Ecto neural progenitor cell (in vitro differentiated cells): ENCODE measurements at places on chromosomes 16 and 17.

- DNase-seq = no peak
Measured at GRCh38 chr16:56974549-56975300, 13.0 kb downstream of the CETP start.

DNA sequence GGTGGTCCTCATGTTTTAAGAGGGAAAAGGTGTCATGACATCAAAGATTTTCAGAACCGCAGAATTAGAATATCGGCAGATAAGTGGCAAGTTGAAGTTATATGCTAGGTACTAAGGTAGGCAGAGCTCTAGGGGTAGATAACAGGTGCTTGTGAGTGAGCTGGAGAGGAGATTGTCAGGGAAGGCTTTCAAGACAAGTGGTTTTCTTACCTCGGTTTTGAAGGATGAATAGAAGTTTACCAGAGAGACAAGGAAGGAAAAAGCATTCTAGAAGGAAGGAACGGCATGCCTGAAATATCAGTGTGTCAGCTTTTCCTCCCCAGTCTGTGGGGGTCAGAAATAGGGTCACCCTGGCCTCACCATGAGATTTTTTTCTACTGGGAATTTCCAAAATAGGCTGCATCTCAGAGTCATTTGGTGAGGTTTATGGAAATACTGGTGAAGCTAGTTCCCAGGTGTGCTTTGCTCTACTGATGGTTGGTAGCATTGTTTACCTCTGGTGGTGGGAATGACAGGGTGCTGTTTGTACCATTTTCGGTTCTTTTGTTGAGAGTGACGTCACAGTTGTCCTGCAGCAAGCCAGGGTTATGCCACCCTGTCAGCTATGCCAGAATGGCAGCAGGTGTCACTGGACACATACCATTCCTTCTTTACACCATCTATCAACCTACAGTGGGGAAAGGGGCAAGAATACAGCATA is 112.5 kb downstream of the MSI2 start:
- no peak for DNase-seq

DNA sequence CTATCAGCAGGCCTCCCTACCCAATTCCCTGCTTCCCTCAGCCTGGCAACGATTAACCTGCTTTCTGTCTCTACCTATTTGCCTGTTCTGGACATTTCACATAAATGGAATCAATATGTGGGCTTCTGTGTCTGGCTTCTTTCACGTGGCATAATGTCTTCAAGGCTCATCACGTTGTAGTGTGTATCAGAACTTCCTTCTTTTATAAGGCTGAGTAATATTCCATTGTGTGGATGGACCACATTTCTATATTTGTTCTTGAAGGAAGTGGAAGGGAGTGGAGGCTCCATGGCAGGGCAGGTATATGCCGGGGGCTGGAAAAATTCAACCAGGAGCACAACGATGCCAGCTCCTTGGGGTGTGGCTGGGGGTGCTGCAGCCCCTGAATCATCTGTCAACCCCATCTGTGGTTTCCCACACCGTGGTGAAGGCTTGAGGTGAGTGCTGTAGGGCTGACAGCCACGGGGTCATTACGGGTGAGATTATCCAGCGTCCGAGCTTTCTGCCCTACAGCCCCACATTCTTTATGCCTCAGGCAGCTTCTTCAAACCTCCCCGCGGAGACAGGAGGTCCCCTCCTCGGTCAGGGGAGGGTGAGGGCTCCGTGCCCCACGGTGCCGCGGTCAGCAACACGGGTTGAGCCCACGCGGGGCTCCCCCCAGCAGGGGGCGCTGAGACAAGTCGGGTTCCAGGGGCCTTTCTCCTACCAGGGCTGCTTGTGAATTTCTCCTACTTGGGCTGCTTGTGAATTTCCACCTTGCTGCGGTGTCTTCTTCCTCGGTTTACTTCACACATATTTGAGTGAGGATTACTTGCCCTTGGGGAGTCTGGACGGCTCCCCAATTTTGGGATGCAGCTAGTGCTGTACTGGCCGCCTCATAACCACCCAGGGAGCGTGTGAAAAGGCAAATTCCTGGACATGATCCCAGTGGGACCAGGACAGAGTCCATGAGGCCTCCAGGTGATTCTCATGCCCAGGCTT is 18.3 kb upstream of the WFIKKN2 start:
- DNase-seq = no peak

GRCh38 chr17:61627125-61627524 is 36.1 kb upstream of the NACA2 start:
- DNase-seq = no peak

- no peak for DNase-seq
Measured at GRCh38 chr17:35117984-35118383, 1.7 kb downstream of the RAD51D start.

GRCh38 chr17:5809580-5810188 is 225.4 kb upstream of the NLRP1 start:
- peak; percentile 42 for DNase-seq

GRCh38 chr17:416293-417206 is 63.9 kb upstream of the RPH3AL start:
- DNase-seq = no peak

- DNase-seq = no peak
Measured at GRCh38 chr16:3980253-3981111, 100.0 kb upstream of the CREBBP start.

GRCh38 chr16:12853972-12854371 is 47.4 kb upstream of the SHISA9 start:
- DNase-seq = no peak

- no peak for DNase-seq
Measured at GRCh38 chr17:61799812-61800484, 63.4 kb downstream of the BRIP1 start.

GRCh38 chr17:15928286-15928785 is 16.6 kb upstream of the ADORA2B start:
- no peak for DNase-seq

GRCh38 chr17:9334536-9335446 is 240.8 kb downstream of the STX8 start:
- DNase-seq = no peak

- DNase-seq = no peak
Measured at GRCh38 chr17:66678827-66679226, 156.1 kb upstream of the CACNG5 start.

- DNase-seq = no peak
Measured at GRCh38 chr16:54231919-54232318, 54.7 kb downstream of the IRX3 start.

DNA sequence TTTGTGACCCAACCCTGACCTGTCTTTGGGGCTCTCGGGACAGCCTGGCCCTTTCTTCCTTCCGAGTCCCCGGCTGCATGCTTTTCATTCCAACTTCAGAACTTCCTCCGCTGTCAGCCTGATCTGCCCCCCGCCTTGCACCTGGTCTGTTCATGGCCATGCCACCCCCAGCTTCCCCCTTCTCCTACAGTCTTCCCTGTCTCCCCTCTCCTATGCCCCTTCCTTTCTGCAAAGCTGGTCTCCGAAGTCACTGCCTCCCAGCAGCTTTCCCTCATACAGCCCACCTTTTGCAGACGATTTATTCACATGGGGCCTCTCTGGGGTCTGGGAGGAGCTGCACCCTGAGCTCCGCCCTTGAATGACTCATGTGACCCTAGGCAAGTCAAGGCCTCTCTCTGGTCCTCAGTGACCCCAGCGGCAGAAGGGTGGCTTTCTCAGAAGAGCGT is 47.1 kb upstream of the SDK2 start:
- peak; percentile 44 for DNase-seq

DNA sequence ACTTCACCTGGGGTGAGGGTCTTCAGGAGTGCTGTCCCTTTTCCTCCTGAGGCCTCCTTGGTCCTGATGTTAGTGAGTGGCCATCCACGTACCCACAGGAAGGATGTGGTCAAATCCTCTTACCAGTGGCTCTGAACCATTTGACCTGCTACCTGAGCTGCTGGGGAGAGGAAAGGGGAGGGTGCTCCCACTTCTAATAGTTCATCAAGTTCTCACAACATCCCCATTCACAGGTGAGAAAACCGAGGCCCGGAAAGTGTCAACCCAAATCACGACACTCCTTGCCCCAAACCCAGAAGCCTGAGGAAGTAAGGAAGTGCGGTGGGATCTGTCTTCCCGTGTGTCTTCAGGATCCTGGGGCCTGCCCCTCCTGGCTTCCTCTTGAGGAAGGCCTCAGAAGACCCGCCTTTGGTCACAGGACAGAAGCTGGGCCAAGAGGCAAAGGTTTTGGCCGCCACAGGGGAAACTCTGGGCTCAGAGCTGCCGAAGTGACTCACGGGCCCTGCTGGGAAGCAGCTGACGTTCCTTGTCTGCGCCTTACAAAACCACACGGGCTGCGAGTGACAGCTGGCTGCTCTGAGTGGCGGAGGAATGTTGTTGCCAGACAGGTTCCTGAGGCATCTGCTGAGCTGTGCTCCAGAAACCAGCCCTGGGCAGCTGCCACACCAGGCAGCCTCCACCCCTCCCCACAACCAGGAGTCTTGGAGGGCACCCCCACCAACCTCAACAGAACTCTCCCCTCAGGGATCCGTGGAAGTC is 13.9 kb upstream of the KIFC3 start:
- peak; percentile 77 for DNase-seq

DNA sequence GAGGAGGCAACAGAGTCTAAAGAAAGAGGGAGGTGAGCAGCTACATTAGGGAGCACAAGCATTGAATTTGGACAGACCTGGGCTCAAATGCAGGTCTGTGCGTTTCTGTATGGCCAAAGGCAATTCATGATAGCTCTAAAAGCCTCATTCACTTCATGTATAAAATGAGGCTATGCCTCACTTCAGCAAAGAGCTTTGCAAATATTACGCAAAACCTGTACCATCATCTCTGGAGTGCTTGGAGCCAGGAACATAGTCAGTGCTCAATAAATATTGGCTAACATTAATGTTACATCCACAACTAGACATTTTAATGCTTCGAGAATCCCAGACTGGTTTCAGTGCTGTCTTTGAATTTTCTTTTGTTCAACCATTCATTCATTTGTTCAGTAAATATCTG is 254.7 kb upstream of the CDH11 start:
- no peak for DNase-seq

DNA sequence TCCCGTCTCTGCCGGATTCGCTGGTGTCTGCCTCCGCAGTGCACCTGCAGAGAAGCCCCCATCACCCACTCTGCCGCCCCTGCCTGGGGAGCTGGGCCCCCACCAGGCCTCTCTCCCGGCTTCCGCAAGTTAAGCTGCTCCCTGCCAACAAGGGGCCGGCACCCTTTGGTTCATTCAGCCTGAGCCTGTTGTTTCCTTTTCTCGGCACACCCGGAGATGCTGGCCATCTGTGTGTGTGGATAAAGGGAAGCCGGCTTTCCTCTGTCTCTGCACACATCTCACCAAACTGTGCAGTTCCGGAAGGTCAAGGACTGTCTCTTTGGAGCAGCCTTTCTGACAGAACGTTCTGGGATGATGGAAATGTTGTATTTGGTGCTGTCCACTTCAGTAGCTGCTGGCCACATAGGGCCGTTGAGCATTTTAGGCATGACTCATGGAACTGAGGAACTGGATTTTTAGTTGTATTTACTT is 6.8 kb downstream of the MAPK8IP3 start:
- no peak for DNase-seq

- DNase-seq = no peak
Measured at GRCh38 chr16:87648236-87648635, 45.9 kb downstream of the JPH3 start.

DNA sequence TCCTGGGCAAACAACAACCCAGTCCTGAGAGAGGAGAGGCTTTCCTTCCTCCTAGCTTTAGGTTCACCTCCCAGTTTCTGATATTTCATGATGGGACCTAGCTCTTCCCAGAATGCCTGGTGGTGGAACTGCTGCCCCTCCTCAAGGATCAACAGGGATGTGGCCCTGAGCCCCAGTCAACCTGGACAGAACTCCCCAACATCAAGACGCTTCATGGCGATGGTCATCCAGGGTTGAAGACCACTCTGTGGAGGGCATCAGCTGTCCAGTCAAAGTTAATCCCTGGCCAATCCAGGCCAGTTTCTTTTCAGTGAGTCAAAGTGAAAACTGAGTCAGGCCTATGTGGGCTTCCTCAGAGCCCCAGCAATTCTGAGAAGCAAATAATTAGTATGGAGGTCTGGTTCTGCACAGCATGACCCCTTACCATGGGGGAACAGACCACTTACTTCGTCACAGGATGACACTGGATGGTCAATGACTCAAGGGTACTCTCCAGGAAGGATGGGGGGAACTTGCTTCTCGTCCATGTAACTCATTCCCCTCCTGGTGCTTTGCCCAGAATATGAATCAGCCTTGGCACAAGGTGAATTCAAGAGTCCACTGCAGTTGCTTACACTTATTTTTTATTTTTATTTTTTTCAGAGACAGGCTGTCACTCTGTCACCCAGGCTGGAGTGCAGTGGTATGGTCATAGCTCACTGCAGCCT is 14.7 kb upstream of the XYLT2 start:
- DNase-seq = no peak

DNA sequence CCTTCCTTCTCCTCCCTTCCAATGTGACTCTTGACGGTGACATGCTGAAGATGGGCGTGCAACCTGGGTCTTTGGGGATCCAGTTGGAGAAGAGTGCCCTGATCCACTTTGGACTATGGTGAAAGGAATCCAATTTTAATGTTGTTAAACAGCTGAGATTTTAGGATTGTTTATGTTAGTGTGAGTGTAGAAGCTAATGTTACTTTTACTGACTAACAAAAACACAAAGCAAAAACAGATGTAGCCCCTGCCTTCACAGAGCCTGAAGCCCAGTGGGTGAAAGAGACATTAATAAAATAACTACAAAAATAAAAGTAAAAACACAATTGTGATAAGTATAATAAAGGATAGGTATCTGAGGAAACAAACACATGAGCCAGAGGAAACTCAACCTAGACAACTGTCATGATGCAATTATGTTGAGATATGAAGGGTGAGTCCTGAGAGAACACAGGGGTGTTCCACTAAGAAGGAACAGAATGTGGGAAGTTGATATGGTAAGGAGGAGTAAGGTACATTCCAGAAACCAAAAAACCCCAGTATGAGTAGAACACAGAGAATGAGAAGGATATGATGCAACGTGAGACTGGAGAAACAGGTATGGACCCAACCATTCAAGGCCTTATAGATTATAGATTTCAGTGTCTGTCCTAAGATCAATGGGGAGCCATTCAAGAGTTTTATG is 115.1 kb upstream of the PMFBP1 start:
- DNase-seq = no peak

GRCh38 chr17:1713160-1713877 is 3.1 kb upstream of the TLCD2 start:
- no peak for DNase-seq

DNA sequence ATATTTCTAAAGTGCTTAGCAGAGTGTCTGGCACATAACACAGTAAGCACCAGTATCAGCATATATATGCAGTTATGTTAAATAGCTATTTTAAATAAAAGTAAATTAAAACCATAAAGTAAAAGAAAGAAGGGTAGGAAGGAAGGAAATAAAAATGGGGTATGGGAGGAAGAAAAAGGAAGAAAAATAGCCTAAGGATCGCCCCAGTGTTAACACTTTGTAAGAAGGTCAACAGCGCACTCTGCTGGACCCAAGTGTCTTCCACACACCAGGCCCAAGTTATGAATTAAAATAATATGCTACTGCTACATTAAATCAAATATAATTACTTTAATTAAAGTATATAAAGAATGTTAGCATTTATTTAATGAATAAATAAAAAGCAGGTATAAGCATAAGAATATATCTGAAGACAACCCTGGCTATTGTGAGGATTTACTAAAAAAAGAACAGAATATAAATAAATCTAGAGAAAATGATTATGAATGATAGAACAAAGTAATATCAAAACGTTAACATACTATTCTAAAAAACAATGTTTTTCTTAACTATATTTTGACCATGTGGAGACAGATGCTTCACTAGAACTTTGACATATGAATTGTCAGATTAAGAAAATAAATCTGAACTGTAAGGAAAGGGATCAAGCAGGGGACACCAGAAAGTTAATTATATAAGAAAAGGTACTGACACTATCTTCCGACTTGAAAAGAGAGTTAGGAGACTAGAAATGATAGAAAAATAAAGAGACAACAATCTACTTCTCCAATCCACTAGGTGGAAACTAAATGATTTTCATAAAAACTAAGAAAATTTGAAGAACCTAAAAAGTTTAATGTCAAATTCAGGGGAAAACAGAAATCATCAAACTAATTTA is 25.9 kb downstream of the BRIP1 start:
- no peak for DNase-seq
